Left cardiac atrium (tissue), 4 donors: ENCODE measurements at places on chromosomes 16 and 17.
A peak's percentile ranks its signal among the peaks of the same experiment; 100 is the strongest.

DNA sequence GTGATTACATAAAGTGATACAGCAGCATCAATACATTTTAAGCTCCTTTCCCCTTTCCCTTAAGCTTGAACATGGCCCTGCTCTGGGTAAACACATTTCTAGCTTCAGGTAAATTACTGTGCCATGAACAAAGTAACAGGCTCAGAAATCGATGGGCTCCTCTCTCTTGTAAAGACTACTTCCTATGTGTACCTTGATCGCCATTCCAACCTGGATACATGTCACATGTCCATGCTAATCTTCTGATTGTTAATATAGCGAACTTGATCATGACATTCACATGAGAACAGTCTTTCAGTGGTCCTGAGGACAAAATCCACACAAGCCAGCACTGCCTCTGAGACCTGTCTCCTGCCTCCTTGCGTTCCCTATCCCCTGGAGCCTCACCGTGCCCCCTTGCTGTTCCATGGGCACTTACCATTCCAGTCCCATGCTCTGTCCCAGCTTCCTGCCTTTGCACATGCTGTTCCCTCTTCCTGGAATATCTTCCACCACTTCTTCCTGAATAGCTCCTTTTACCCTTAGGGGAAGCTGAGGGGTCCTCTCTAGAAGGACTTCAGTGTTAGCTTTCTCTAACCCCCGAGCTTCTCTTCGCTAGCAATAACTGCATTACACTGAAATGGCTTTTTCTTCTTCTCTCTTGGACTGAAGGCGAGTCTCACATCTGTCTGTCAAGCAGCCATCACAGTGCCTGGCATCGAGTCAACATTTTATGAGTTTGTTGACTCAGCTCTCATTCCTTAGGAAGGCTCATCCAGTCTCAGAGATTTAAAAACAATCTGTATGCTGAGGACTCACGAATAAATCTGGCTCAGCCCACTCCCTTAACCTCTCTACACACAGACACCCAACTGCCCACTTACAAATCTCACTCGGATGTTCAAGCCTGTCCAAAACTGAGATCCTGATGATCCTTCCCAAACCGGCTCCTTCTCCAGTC, 93.3 kb downstream of the ASIC2 start:
- DNase-seq: no peak

DNA sequence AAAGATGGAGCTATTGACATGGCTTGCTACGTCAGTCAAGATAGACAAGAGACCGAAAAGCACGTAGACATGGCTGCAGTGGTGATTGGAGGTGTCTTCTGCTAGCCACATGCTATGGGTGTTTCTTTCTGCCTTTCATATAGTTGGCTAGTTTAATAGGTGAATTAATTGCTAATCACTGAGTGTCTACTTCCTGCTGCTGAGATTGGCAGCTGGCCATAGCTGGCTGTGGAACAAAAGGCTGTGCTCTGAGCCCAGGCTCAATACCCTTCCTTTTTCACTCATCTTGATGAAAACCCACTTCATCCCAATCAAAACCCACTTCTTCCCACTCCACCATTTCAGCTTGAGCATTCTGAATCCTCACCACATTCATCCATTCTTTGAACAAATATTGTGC, 221.4 kb upstream of the MAF start:
- DNase-seq: no peak

GRCh38 chr17:78361225-78361701, 1.4 kb upstream of the SOCS3 start:
- DNase-seq: no peak

GRCh38 chr16:67967183-67967957, 1.1 kb downstream of the SLC12A4 start:
- no peak for DNase-seq

DNA sequence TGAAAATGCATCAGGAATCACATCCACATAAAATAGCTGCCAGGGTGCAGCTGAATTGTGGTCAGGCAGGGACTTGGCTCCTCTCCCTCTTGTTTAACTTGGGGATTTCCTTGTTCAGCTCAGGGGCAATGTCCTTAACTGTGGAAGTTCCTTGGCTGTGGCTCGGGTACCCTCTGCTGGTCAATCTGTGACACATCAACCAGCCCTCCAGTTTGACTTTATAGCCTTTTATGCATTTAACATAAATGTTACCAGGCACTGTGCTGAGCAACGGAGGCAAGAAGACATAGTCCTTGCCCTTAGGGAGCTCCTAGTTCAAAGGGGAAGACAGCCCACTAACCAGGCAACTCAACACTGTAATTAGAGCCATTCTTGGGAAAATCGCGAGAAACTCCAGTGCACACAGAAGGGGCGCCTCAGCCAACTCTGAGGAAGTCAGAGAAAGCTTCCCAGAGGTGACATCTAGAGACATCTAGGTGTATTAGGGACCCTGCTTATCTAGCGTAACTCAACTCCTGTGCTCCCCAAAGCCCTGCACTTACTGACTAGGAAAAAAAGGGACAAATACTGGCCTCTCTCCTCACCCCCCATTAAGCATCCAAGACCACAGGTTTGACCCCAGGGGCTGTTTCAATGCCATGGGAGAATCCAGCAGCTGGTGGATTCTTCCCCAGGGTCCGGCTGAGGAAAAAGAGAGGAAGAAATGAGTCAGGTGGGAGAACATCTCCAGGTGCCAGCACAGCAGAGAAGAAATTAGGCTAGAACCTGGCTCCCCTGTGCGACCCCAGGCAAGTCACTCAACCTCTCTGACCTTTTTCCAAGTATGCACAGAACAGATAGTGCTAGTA, 17.3 kb upstream of the EEF2K start:
- peak; percentile 67 for DNase-seq

- DNase-seq: no peak
These were observed 54.8 kb downstream of the VMP1 start for GRCh38 chr17:59762049-59762823.

DNA sequence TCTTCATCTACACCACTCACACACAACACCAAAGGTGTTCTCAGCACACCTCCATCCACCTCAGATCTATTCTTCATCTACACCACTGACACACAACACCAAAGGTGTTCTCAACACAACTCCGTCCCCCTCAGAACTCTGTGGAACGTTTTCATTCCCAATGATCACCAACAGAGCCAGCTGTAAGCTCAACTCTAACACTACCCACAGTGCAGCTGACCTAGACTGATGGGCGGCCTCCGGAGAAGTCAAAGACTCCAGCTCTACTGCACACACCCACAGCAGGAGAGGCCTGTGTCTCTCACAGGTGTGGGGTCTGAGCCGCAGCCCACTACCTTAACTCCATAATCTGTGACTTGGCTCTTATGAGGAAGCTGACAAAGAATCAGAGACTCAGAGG, 50.7 kb downstream of the ANKRD11 start:
- no peak for DNase-seq

- DNase-seq: no peak
These were observed 2272.8 kb downstream of the TP53TG3F start for GRCh38 chr16:35732046-35732810.

- DNase-seq: no peak
These were observed 148.6 kb downstream of the MSI2 start for GRCh38 chr17:57404795-57405490.

GRCh38 chr17:82065638-82066303, at the start of gene DUS1L:
DUS1L (minus strand) TSS chr17:82065804; CDS start chr17:82065059, 745 bp downstream.
- DNase-seq: peak; percentile 71

DNA sequence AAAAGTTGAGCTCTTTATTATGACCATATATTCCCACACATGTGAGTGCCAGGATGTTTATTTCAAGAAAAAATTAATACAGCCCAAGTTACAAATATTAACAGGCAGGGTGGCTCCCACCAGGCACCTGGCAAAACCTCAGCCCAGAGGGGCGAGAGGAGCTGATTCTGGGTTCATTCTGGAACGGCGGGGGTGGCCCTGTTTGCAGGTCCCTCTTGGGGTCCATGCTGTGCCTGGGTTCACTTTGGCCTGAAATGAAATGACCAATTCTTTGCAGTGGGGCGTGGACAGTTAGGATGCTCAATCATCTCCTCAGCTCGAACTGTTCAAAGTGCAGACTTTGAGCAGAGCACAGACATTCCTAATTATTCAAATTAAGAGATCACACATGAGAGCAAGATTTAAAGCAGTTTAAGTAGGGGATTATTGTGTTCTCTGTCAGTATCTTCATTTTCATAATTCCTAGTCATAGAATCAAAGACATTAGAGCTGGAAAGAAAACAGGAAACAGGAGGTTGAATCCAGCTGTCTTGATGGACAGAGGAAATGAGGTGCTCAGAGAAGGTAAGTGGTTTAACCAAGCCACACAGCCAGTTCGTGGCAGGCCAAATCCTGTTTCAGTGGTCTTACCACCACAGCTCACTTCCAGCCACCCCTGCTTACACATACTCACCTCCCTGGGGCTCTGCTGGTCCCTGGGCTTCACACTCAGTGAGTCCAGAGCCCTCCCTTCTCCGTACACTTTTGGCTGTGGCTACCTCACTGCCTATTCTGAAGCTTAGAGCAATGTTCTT, 363.9 kb upstream of the TNRC6C start:
- no peak for DNase-seq

DNA sequence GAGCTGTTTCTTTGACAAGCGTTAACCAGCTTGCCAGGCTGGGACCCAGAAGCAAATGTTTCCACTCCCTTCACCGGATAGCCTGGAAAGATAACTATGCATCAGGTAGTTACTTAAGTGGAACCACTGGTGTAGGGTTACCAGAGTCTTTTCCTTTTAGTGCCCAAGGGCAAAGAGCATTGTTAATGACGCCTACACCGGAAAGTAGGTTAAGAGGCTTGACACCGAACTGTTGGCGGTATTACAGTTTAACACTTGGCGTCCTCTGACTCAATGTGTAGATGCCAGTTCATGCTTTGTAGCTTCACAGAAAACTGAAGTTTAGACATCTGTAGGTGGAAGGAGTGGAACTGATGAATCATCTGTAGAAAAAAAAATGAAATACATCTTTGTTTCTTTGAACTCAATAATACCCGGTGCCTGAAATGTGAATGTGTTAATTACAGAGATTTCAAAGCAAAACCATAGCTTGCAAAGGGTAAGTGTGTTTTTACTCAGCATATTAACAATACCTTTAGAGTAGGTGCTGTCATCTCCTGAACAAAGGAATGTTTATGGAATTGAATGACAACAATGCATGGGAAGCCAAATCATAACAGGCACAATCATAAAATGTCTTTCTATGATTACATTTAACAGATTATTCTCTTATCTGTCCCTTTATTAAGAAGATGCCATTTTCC, 426.7 kb upstream of the SALL1 start:
- DNase-seq: no peak

- DNase-seq: no peak
These were observed 83.2 kb downstream of the LITAF start for GRCh38 chr16:11503566-11503965.

- DNase-seq: no peak
These were observed 34.2 kb downstream of the TTC19 start for GRCh38 chr17:16033729-16034349.

DNA sequence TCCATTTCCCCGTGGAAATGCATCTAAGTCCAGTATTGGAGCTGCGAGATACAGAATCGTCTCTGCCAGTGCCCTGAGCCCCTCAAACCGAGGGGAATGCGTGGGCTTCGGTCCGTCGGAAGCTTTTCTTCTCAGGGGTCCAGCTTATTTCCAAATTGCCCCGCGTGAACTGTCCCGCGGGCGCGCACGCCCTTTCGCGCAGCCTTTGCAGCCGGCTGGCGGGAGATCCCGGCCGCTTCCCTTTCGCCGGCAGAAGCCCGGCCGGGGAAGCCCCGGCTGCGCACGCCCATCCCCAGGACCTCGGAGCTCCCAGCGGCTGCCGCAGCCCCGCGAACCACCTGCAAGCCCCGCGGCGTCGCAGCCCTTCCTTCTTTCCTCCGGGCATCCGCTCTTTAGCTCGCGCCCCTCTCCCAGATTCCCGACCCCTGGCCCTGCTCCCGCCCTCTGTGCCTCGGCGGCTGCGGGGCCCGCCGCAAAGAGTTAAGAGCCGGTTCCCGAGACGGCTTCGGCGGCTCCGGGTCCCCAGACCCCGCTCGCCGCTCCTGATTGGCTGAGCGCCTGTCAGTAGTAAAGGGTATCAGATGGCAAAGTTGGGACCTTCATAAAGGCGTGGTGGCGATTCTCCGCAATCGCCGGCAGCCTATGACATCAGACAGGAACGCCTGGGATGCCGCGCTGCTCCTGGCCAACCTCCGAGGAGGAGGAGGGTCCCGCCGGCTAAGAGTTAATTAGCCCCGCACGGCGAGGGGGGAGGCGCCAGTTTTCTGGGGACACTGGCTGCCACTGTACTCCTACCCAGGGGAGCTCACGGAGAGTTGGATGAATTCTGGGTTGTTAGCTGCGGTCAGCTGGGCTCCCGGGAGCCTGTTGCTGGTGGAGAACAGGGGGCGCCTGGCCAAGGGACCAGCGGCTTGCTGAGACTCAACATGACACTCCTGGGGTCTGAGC, at the start of gene MYOCD:
Gene MYOCD, plus strand, starts transcription at position 628 of the 948 bp plus-strand sequence. Its CDS starts 299 bp downstream, at position 927.
- peak; percentile 52 for DNase-seq

DNA sequence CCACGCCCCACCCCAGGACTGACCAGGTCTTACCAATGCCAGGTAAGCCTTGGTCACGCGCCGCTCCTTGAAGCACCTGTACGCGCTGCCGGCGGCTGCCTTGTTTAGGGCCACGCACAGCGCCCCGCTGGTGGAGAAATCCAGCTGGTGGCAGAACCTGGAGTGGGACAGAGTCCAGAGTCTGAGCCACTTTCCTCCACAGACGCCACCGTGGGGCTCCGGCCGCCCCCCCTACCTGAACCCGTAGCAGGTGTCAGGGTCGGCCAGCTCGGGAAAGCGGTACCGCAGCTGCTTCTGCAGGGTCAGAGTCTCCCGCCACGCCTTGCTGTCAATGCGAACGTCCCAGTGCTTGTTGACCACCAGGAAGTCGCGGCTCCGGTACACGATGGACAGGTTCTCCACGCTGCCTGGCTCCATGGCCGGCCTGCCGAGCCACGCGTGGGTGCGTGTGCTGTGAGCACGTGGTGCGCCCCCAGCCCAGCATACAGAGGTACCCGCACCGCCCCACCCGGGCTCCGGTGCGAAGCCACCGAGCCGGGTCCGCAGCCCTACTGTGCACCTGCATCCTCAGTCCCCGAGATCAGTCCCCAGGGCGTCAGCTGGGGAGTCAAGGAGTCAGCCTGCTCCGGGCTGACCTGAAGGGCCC, 737 bp downstream of the RPUSD1 start:
- DNase-seq: no peak

GRCh38 chr17:16911141-16911937, 60.6 kb downstream of the TNFRSF13B start:
- DNase-seq: peak; percentile 58

DNA sequence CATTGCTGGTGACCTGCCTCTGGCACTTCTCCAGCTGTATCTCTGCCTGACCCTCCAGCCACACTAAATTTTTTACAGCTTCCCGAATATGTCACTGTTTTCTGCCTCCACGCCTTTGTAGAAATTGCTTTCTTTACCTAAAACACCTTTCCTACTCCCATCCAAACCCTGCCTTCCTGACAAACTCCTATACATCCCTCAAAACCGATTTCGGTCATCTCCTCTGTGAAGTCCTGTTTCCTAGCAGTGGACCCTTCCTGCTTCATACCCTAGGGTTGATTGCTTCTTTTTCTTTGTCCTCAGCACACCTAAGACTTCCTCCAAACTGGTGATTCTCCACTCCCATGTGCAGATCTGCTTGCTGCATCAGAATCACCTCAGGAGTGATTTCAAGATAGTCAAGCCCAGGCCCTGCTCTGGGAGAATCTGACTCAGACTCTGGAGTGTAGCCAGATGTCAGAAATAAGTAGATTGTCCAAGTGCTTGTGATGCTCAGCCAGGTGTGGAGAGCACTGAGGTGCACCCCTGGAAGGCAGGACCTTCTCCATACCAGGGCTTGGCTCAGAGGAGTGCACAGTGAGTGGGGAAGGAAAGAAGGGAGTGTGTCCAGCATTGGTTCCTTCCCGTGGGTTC, 184.2 kb downstream of the COPRS start:
- DNase-seq: no peak
